ENCODE measurements at places on chromosomes 6 and 20.

DNA sequence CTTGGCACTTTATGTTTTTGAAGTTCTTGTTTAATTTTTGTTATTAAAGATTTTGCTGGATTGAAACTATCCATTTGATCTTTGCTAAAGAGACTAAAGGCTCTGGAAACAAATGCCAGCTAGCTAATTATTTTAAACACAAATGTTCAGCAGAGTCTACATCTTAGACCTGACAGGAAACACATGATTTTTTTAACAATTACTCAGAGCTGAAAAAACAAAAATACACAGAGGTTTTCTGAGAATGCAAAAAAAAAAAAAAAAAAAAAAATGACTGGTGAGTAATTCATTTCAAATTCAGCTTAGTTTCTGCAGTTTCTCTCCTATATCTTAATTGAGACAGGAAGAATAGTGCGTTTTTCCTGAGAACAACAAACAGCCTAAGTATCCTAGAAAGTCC, 448.0 kb downstream of the TENT5A start:
- no peak for DNase-seq

DNA sequence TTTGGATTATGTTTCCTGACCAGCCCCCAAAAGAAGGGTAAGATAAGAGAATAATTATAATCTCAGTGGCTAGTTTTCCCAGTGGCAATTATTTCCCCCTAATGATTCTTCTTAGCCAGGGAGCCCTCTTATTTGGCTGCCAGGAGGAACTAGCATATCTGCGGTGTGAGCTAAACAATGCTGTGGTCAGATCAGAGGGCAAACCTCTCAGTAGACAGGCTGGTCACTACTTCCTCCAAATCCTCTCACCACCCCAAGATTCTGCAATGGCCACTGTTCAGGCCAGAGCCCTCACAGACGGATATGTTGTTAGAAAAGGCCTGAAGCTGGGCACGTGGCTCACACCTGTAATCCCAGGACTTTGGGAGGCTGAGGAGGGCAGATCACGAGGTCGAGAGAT, 273.4 kb upstream of the SASH1 start:
- DNase-seq: no peak

GRCh38 chr20:57445298-57445697, 54.1 kb downstream of the RBM38 start:
- DNase-seq: no peak

GRCh38 chr6:548517-548916, 108.4 kb downstream of the HUS1B start:
- no peak for DNase-seq

- no peak for DNase-seq
These were observed 109.0 kb downstream of the HFE start for GRCh38 chr6:26195924-26196845.

DNA sequence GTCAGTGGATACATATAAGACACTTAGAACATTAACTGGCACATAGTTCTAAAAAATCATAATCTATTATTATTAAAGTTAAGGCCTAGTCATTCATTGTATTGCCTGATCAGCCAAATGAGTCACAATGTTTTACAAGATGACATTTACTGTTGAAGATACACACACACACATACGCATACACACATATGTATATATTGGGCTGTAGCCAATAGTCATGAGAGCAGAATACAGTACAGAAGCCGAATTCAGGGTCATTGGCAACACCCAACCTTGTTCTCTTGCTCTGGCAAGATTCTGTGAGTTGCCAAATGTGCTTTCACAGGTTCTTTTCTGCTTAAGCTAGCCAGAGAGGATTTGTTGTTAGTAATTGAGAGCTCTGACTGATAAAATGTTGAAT, 922.8 kb upstream of the MAP3K7 start:
- no peak for DNase-seq

DNA sequence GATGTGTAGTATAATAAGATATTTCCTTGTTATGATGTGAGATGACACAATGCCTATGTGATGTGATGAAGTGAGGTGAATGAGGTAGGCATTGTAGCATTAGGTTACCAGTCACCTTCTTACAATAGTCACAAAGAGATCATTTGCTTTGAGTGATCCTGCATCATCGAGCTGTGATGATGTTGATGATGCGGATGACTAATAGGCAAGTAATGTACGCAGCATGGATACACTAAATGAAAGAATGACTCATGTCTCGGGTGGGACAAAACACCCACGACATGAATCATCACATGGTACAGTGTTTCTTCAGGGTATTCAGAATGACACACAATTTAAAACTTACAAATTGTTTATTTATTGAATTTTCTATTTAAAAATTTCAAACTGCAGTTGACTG, 806.3 kb upstream of the GJE1 start:
- DNase-seq: no peak

DNA sequence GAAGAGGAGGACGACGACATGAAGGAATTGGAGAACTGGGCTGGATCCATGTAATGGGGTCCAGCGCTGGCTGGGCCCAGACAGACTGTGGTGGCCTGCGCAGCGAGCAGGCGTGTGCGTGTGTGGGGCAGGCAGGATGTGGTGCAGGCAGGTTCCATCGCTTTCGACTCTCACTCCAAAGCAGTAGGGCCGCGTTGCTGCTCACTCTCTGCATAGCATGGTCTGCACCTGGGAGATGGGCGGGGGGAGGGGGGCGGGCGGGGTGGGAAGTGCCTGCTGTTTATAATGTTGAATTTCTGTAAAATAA, 42.3 kb downstream of the CHMP4B start:
- no peak for DNase-seq

DNA sequence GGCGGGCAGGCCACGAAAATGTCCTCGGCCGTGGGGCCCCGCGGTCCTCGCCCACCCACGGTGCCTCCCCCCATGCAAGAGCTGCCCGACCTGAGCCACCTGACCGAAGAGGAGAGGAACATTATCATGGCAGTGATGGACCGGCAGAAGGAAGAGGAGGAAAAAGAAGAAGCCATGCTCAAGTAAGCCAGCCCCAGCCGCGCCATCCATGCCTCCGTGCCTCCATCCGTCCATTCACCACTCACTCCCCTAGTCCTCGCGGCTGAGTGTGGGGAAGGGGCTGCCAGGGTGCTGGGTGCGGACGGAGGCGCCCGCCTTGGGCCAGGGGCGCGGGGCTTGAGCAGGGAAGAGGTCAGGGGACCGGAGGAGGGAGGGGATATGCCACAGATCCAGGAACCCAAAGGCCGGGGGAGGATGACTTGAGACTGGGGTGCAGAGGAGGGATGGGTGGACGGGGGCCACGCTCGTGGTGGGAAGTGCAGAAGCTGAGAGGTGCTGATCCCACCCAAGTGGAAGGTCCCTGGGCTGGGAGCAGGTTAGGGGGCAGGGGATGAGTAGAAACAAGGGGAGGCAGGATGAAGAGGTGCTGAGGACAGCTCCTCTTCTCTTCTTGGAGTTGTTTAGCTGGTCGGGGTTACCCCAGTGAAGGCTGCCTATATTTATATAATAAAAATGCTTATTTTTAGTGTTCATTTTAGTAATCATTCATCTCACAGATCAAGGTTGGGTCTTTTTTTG, 825 bp downstream of the RIMS1 start:
- DNase-seq: no peak

GRCh38 chr6:85408039-85408438, 41.8 kb upstream of the NT5E start:
- DNase-seq: no peak

DNA sequence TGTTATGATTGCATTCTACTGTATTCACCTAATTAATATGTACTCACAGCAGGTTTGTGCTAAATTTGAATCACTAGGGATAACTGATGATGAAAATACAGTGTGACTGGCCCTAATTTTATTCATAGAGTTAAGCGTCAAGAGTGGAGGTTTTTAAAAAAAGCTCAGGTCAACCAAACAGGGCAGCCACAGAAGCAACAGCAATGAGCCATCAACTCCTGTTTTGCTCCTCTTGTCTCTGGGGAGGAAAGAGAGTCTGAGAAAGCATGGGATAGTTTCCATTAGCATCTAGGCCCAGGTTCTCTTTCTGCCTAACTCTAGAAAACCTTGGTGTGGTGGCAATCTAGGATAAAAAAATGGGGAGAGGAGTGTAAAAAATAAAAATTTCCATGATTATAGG, 122.1 kb downstream of the OGFRL1 start:
- DNase-seq: no peak

DNA sequence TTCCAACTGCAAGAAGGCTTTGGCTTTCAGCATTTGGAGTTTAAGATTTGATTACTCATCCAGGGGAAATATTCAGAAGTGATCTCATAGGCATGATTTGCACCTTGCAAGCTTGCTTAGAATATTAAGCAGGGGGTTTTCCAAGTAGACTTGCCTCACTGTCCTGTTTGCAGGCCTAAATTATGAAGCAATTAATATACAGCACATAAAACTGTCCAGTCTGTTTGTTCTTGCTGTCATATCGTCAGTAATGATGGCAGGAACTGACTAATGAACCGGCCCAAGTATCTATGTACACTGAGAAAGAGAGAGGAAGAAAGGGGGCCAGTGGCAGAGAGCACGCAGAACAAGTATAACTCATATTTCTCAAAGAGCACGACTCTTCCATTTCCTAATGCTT, 212.5 kb upstream of the SUPT3H start:
- peak; percentile 19 for DNase-seq

GRCh38 chr6:168159506-168159905, 80.5 kb upstream of the FRMD1 start:
- DNase-seq: no peak

GRCh38 chr6:47773005-47773404, 8.8 kb upstream of the OPN5 start:
- DNase-seq: no peak

- DNase-seq: peak; percentile 56
These were observed 32.5 kb upstream of the ZNF184 start for GRCh38 chr6:27505209-27506027.

DNA sequence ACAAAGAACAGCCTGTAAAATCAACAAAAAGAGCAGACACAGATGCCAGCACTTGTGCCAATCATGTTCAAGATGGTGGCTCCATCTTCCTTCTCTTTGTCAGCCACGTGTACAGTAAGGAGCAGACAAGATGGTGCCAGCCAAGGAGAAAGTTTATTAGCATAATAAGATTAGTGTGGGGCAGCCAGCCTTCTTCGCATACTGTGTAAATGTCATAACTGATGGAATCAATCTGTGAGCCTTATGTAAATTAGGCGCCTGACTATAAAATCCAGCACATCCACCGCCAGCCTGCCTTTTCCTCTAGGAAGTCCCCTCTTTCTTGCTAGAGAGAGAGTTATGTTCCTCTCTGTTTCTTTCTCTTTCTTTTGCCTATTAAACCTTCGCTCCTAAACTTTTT, 99.7 kb upstream of the RALGAPA2 start:
- no peak for DNase-seq

GRCh38 chr20:48332555-48332954, 495.2 kb downstream of the PREX1 start:
- DNase-seq: no peak

DNA sequence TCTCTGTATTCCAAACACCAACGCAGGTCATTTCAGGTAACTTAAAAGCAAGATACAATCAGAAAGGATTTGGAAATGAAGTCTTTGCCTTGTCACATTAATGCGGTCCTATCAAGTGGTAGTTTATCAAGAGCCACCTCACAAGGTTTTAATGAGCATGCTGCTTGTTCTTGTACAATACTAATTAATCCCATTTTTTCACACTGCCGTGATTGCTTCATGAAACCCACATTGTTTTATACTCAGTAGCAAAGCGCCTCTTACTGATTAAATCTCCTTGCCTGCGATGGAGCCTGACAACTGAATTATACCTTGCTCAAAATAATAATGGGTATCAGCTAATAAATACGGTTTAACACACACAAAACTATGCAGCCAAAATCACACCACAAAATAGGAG, 234.1 kb upstream of the TSHZ2 start:
- DNase-seq: no peak

DNA sequence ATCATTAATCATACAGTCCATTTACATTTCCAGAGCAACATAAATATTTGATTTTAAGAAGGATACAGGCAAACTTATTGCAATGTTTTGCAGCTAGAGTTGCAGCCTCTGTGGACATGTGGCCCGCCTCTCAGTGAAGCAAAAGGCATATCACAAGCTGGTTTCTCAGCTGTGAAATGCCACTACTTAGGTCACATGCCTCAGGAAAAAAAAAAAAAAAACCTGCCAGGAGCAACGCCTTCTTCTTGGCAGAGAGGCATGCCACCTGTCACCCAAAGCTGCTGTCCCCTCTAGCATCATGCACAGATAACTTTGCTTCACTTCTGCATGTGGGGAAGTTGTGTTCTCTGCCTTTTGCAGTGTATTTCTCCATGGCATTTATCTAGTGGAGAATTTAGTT, 18.5 kb downstream of the GRM1 start:
- no peak for DNase-seq

DNA sequence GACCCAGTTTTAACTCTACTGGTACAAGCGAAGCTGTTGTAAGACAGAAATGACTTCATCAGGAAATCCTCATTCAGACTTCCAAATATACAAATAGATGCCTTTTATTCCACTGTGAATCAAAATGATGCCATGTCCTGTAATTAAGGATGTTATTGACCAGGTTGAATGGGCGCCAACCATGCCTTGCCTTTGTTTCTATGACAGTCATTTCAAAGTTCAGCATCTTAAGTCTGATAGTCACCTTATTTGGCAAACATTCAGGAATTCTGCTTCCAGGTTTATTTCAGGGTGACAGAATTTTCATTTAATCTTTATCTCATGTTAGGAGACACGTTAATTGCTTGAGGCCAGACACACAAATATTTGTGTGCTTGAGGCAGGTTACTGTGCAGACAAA, 592.8 kb upstream of the JAG1 start:
- DNase-seq: no peak

DNA sequence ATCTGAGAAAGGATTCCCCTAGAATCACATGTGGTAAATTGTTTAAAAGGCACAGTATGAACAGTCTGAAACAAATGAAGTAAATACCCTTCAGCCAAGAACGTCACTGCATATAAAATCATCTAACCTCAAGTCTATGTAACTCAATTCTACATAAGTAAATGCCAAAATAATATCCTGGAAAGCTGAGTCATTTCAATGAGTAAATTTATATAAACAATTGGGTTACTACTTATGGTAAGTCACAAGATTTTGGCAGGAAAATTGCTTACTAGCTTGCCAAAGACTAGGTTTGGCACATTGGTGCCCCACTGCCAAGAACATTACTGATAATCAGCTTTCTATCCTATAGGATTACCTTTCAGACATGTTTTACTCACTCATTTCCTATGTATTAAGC, 8.4 kb downstream of the GMDS start:
- DNase-seq: no peak

DNA sequence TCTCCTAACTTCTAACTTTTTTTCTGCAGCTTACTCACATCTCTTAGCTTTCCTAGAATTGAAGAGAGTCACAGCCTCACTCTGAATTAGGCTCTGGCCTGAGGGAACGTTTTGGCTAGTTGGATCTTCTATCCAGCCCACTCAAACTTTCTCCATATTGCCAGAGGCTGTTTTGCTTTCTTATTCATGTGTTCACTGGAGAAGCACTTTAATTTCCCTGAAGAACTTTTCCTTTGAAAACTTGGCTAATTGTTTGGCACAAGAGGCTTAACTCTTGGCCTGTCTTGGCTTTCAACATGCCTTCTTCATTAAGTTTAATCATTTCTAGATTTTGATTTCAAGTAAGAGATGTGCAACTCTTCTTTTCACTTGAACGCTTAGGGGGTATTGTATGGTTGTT, 138.2 kb upstream of the PLCB4 start:
- DNase-seq: no peak
